T-helper 17 cell (primary cell): ENCODE measurements at places on chromosomes 5 and 9.

GRCh38 chr9:131279863-131280570 lies 3.7 kb upstream of the FAM78A start:
- no peak for DNase-seq

DNA sequence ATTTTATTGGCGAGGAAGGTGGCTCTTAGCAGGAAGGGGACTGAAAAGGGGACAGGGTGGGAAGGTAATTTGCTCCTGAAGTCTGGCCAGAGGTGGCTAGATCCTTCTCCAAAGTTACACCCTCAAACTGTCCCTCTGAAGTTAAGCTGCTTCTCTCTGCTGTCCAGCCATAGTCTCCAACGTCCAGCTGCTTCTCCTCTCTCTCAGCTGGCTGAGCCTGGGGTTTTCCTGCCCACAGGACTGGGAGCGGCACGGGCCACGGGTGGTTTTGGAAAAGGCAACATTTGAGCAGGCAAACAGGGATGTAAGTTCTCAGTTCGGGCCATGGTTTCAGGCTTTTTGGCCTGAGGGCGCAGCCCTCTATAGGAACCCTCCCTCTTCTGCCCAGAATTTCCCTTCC lies 128.3 kb downstream of the YIPF5 start:
- DNase-seq, result no peak

- DNase-seq, result no peak
These were observed 212.2 kb downstream of the SMARCA2 start for GRCh38 chr9:2227144-2227867.

DNA sequence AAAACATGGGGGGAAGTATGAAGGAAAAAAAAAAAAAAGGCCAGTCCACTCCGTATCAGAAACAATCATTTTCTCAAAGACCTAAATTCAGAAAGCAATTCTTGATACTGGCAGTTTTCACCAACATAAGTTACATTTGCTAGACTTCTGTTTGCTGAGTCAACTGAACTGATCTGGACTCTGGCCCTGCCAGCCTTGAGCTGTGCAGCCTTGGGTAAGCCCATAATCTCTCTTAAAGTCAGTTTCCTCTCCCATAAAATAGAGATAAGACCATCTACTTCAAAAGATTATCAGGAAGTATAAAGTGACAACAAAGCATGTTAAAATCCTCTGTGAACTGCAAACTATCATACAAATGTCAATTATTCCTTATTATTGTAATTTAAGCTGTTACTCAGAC lies 106.8 kb downstream of the MAPKAP1 start:
- no peak for DNase-seq

- DNase-seq, result no peak
These were observed 44.9 kb downstream of the NKD2 start for GRCh38 chr5:1053391-1054017.

- no peak for DNase-seq
These were observed 7.7 kb downstream of the AHRR start for GRCh38 chr5:329121-329735.
